ENCODE measurements at places on chromosomes 11 and 22. TPM values are rescaled to one million over a fixed set of nuclear protein-coding genes. Genes with fewer than 3 reads are reported as not detected.

GAS2 gene
- total RNA-seq: 0.58 TPM

MIAT gene
- total RNA-seq: 0.25 TPM

XKR3 gene
- not detected for total RNA-seq

SORL1 gene
- 2.0 TPM for total RNA-seq

KIRREL3 gene
- total RNA-seq: 11.6 TPM

DHCR7 gene
- total RNA-seq: 39.4 TPM

EFEMP2 gene
- 1.1 TPM for total RNA-seq

BLID gene
- not detected for total RNA-seq

LRRC74B gene
- total RNA-seq: not detected

FOLR3 gene
- not detected for total RNA-seq

BTG4 gene
- not detected for total RNA-seq

ART5 gene
- 0.27 TPM for total RNA-seq

OR2D3 gene
- not detected for total RNA-seq

CREB3L1 gene
- 5.5 TPM for total RNA-seq

OR5F1 gene
- total RNA-seq: not detected

UBQLNL gene
- total RNA-seq: not detected

CDC42EP1 gene
- 25.8 TPM for total RNA-seq

BATF2 gene
- total RNA-seq: 0.64 TPM

DDI1 gene
- total RNA-seq: not detected

SPA17 gene
- total RNA-seq: 17.7 TPM

MMP27 gene
- not detected for total RNA-seq

MYBPC3 gene
- 0.05 TPM for total RNA-seq

HTR3B gene
- total RNA-seq: not detected

OR5D13 gene
- not detected for total RNA-seq

TFIP11 gene
- 23.9 TPM for total RNA-seq

All from A549 treated with GW870086 at 1 μM for 4 hours (cell line).